ENCODE measurements at places on chromosomes 12 and 14. TPM values are rescaled to one million over a fixed set of nuclear protein-coding genes. Genes with fewer than 3 reads are reported as not detected.
A peak's percentile ranks its signal among the peaks of the same experiment; 100 is the strongest.

DNA sequence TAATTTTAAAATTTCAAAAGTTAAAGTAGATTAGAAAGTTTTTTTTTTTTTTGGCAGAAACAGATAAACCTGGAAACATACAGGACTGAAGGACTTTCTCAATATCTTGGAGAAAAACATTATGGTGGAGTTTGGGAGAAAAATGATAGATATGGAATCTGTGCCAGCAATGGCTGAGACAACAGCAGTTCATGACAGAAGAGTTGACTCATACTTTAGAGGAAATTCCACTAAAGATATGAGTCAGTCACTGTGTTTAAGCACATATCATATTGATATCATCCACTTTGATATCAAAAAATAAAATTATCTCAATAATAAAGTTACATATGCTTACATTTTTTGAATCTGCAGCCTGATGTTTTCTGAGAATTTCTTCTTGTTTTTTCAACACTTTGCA is 193.9 kb upstream of the OR4E1 start:
- no peaks in the 10 kb centered on the region for H3K36me3 ChIP-seq
- H3K4me1 ChIP-seq: peaks cover 8% of the 10 kb centered on the region
- H3K4me3 ChIP-seq: no peak overlapping the region
- H3K27me3 ChIP-seq: no peaks in the 10 kb centered on the region

FAM186B gene
- 1.6 TPM for total RNA-seq

GUCY2C gene
- not detected for total RNA-seq

DNA sequence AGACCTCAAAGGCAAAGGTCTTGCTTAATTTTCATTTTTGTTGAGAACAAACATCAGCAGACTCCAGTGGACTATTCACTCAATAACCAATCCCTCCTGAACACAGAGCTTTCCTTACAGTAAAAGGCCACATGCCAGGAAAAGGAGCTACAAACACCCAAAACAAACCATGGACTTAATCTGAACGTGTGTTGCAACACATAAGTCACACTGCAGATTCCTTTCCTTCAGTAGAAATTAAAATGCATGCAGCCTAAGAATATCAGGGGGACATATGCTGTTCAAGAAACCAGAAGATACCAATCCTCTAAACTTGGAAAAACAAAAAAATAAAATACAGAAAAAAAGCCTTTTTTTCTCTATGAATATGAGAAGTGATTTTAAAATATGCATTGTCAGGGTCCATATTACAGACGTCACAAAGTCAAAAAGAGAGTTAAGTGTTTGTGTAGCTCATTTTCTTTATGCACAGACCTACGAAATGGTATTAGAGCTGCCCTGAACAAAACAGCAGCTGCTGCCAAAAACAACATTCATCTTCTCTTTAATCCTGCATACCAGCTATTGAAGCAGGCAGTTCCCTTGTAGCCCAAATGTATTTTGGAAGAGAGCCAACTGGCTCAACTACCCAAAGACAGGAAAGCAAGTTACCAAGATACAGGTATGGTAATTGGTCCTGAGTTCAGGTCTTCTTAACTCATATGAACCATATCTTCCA is 26.2 kb downstream of the KITLG start:
- no peaks in the 10 kb centered on the region for H3K36me3 ChIP-seq
- peaks cover 2% of the 10 kb centered on the region for H3K4me1 ChIP-seq
- peak; percentile 23 for DNase-seq
- no peak overlapping the region for H3K27ac ChIP-seq
- H3K27me3 ChIP-seq: no peaks in the 10 kb centered on the region

DNA sequence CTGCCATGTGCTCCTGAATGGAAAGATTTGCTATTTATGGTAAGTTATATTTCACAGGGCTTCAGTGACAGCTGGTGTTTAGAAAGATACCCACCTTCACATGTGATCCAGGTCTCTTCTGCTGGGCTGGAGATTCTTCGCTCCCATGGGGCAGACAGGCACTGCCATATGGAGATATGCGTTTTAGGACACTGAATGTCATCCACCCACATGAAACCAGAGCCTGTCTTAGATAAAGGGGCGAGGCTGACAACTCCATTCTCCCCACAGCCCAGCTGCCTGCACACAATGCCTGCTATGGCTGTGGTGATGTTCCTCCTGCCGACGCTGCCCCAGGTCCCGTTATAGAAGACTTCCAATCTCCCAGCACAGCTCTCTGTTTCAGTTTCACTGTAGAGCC is 69.4 kb downstream of the ACSM4 start:
- DNase-seq: peak; percentile 3
- no peaks in the 10 kb centered on the region for H3K36me3 ChIP-seq
- no peak overlapping the region for H3K4me3 ChIP-seq

All from cardiac muscle cell (in vitro differentiated cells and primary cell).